ENCODE measurements at places on chromosomes 2 and 18.

- no peak for DNase-seq
These were observed 20.5 kb downstream of the ODC1 start for GRCh38 chr2:10427618-10427949.

GRCh38 chr18:25815659-25816058 is 274.8 kb downstream of the SS18 start:
- no peak for DNase-seq

DNA sequence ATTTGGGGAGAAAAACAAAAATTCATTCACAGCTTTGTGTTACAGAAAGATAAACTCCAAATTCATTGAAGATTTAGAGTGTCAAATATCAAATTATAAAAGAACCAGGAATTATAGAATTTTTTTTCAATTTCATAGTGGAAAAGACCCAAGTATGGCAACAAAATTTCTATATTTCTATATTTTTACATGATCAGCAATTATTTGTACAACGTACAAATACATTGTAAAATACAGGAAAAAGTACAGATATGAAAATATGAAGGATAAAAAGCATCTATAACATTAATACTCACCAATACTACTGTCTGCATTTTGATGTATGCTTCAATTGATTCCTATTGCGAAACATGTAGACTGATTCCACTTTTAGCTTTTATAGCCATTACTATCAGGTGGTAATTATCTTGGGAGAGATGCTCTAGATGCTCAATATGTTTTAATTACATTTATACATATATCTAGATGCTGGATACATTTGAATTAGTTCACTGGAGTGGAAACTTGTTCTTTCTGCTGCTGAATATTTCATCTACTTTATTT is 4.0 kb downstream of the SH3YL1 start:
- no peak for DNase-seq

GRCh38 chr2:39140322-39140847 is 19.5 kb upstream of the SOS1 start:
- DNase-seq = no peak

GRCh38 chr2:86223927-86224560 is 24.8 kb downstream of the MRPL35 start:
- no peak for DNase-seq

GRCh38 chr2:37816036-37816435 is 109.1 kb upstream of the RMDN2 start:
- no peak for DNase-seq
